ENCODE measurements at places on chromosomes 5 and 9.
A peak's percentile ranks its signal among the peaks of the same experiment; 100 is the strongest.

DNA sequence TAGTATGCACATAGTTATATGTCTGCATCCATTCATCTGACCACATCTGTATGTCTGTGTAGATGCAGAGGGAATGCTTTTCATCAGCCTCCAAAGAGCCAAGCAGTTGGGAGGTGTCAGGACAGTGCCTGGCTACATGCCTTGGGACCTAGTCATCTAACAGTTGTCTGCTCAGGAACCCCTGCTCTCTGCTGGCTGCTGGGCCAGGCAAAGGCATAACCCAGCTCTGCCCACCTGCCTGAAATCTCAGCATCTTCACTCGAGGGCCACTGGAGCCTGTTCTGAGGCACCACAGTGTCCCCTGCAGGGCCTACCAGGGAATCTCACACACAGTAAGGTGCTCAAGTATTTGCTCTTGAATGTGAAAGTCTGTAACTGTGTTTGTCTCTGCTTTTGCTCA lies 3.7 kb downstream of the C9orf50 start:
- DNase-seq = peak; percentile 21

GRCh38 chr5:66113160-66113559 lies 30.9 kb upstream of the SREK1 start:
- no peak for DNase-seq

- no peak for DNase-seq
Measured at GRCh38 chr9:111037356-111037707, 938 bp downstream of the LPAR1 start.

- no peak for DNase-seq
Measured at GRCh38 chr5:111641533-111642233, 115.3 kb downstream of the NREP start.

DNA sequence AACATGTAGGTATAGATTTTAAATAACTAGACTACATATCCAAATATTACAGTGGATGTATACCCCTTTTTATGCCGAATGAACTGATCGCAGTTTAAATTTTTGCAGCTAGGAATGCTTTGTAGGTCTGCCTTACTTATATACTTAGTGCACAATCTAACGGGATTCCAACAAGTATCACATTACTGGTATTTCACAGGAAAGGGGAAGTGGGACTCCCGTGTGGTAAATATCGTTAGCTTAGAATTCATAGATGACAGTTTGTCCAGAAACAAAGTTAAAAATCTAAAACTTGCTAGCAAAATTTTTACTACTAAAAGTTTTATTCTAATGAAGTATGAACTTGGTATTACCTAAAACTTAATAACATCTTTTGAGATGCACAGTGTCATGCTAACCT lies 193.5 kb upstream of the TLX3 start:
- no peak for DNase-seq

GRCh38 chr9:127667127-127667844 lies 39.5 kb upstream of the CFAP157 start:
- no peak for DNase-seq

DNA sequence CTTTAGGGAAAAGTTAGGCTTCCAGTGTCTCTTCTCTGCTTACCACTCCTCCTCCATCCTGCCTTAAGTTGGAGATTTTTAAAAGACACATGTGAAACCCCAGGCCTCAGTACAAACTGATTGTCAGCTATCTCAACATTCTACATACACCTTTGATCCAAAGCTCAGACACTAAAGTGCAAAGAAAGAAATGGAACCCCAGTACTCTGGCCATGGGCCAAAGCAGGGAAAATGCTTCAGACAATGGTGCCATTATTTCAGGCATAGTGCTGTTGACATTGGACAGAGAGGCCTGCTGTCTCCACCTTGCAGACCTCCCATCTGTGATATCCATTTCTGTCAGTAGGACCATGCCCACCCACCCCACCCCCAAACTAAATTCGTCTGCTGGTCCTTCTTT lies 49.1 kb downstream of the G3BP1 start:
- DNase-seq = no peak

- DNase-seq = no peak
Measured at GRCh38 chr9:121743441-121744001, 92.1 kb downstream of the DAB2IP start.

DNA sequence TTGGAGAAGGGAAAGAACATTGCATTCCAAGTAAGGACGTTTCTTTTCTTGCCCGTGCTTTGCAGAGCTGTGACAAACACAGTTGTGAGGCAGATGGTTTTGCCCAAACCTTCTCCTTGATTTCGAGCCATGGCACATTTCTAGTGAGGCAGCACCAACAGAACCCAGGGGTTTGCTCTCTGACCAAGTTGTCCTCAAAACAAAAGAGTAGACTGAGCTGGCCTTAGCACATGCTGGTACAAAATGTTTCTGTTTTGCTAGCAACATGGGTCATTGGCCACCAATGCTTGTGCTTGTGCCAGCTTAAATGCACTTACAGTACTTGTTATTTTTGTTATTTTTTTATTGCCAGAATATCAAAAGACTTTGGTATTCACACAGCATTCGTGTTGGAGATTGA lies 328.8 kb downstream of the GADD45G start:
- DNase-seq = no peak

DNA sequence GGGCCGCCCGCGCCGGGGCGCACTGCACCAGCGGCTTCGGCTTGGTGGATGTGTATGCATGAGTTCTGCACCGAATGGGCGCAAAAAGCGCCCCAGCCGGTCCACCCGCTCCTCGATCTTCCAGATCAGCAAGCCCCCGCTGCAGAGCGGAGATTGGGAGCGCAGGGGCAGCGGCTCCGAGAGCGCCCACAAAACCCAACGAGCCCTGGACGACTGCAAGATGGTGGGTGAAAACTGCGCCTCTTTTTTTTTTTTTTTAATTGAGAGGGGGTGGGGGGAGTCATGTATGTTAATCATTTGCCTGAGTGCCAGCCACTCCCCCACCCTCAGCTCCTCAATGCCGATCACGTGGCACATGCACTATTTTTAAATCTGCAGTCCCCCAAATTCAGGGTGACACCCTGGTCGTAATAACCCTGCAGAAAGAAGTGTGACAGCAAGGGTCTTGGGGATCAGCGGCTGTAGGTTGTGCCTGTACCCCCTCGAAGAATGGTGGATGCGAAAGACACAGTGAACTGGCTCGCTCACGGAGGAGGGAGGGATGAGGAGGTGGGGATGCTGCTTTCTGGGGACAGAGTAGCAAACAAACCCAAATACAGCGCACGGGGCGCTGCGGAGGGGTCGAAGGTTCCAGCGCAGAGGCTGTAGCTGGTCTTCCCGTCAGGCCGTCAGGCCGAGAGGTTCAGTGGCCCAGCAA lies 900 bp downstream of the RGS7BP start:
- no peak for DNase-seq

- no peak for DNase-seq
Measured at GRCh38 chr5:41143131-41143901, 70.0 kb downstream of the C6 start.

GRCh38 chr9:118362123-118362522 lies 657.9 kb downstream of the TLR4 start:
- no peak for DNase-seq

DNA sequence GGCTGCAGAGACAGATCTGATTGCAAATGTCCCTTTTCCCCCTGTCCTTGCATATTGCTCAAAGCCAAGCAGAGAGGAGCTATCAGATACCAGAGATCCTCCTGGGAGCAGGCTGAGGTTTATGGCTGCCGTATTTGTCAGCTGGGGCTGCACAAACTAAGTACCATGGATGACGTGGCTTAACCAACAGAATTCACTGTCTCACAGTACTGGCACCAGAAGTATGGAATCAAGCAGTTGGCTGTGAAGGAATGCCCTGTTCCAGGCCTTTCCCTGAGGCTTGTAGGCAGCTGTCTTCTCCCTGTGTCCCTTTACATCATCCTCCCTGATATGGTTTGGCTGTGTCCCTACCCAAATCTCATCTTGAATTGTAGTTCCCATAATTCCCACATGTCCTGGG lies 2.6 kb downstream of the CFAP90 start:
- DNase-seq = no peak

- peak; percentile 11 for DNase-seq
Measured at GRCh38 chr9:34256987-34257585, 72.0 kb downstream of the KIF24 start.

DNA sequence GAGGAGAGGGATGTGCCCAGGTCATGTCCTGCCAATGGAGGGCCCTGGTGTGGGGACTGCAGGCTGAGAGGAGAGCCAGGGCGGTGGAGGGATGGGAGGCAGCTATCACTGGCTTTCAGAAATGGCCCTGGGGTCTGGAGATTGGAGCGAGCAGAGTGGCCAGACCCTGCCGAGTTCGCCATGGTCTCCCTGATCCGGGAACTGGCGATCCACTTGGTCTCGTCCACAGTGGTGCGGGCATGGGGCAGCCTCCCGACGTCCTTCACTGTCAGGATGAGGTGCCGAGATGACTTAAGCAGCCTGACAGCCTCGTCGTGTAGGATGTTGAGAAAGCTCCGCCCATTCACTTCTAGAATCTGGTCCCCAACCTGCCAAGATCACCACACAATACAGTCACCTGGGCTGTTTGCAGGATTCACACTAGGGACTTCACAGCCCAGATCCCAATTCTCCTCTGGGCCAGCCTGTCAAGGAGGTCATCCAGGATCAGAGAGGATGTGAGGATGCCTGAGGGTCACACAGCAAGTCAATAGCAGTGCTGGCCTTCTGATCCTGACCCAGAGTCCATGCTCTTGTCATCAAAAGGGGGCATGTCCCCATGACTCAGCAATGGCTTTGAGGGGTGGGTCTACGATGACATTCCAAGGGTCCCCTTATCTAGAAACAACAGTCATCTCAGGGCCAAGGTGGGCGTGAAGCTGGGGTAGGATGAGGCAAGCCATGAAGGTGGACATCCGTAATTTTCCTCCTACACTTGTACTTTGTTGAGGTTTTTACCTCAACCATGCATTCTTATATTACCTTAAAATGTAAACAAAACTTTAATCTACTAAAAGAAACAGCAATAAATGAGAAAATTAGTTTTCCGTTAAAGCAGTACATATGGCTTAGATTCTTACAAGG lies 38.5 kb upstream of the AKNA start:
- no peak for DNase-seq

DNA sequence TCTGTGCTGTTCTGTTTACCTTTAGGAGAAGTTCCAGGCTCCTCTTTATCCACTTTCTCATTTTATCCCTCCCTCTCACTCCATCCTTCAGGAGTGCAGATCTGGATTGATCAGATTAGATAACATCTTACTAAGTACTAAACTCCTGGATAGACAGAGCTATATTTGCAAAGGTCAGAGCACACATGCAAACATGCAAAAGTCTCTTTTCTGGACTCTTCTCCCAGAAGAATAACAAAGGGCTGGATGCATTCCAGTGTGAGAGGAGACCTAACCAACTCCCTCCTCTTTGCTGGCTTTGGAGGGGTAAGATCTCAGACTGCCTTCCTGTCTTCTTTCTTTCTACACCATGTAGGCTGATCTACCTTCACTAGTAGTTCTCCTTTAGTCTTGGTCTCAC lies 21.4 kb downstream of the GARNL3 start:
- DNase-seq = no peak

GRCh38 chr5:17012289-17012688 lies 76.2 kb upstream of the MYO10 start:
- DNase-seq = no peak

- no peak for DNase-seq
Measured at GRCh38 chr9:129779560-129780190, 23.3 kb upstream of the TOR1B start.

DNA sequence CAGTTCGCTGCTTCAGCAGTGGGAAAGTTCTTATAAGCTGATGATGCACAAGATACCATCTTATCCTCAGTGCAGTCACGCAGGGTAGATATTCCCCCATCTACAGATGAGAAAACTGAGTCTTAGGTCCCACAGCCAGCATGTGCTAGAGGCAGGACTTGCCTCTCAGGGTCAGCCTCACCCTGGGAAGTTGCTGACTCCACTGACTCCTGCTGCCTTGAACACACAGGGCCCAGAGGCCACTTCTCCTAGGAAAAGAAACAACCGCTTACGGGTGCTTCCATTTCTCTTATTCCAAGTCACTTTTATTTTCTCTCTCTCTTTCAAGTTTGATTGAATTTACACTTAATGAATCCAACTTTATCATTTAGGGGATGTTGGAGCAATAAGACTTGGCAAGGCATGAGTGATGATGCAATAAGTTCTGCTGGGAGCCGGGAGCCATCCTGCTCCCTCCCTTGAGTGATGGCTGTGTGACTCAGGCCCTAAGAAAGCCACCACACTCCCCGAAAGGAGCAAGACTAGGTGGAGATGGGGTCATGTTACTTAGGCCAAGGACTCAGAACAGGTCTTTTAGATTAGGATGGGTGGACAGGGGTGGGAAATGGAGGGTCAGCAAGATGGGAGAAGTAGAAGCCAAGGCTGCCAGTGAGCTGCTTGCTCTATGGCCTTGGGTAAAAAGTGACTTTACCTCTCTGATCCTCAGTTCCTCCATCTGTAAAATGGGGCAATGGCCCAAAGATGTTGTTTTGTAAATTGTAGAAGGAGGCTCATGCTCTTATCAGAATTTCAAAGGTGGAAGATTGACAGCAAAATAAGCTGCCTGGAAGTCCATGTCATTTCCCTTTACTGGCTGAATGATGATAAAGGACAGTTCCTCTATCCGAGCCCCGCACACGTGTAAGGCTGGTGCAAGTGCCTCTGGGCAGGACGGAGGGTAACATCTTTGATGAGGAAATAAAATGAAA lies 67.4 kb upstream of the ZNF618 start:
- no peak for DNase-seq

- no peak for DNase-seq
Measured at GRCh38 chr9:107029146-107029545, 166.2 kb downstream of the ZNF462 start.

DNA sequence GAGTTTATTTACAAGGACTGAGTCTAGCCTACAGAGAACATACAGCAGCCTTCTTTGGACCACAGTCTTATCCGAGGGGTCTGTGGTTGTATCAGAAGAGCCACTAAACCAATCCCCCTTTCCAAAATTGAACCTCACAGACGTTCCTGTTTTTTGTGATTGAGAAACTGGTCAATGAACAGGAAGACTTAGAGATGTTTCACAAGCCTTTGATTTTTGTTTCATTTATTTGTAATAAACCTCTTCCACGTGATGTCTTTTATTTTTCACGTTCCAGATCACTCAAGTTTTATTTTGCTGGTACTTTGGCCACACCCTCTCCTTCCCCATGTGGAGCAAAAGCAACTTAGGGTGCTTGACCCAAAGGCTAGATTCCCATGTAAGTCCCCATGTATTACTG lies 16.1 kb downstream of the CCT5 start:
- no peak for DNase-seq
